ENCODE measurements at places on chromosomes 5 and 9.

DNA sequence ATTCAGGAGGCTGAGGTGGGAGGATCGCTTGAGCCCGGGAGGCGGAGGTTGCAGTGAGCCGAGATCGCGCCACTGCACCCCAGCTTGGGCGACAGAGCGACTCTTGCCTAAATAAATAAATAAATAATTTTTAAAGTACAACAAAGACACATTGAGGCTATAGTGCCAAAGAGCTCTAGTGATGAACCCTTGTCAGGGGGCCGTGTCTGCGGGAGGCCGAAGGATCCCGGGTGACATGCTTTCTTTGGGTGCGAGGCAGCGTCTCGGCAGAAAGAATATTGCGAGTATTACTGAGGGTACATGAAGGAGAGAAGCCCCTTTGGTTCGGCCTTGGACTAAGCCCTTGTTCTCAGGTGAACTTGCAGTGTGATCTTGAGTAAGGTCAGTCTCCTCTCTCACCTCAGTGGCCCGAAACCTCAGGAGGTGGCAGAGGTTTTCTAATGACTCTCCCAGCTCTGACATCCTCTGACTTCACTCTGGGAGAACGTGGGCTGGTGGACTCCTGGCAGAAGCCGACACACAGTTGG, 397 bp upstream of the RECK start:
- DNase-seq, result no peak

- no peak for DNase-seq
Observed at GRCh38 chr5:158736150-158736870, 363.4 kb downstream of the EBF1 start.

DNA sequence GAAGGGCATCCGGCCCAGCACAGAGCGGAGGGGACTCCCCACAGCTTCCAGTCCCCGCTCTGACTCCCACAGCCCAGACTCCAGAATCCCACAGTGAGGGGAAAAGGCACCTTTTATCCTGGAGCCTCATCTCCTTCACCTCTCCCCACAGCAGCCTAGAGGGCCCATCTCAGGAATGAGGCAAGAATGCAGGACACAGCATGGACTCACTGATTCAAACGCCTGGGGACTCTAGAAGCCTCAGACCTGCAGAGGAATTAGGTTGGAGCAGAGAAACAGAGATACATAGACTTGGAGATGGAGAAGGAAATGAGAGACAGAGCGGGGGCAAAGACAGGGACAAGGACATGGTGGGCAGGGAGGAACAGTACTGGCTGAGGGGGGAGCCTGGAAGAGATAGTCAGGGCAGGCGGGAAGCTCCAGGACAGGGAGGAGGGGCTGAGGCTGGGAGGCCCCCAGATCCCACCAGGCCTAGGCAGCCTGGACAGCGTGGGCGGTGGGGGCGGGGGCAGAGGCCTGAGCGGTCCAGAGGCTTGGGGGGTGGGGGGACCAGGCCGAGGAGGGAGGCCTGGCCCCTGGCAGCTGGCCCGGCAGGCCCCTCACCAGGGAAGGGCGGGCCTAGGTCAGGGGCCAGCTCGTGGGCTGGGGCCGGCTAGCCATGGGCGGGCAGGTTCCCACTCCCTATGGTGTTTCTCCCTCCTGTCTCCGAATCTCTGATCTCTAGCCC, 15.8 kb downstream of the CNTFR start:
- no peak for DNase-seq

DNA sequence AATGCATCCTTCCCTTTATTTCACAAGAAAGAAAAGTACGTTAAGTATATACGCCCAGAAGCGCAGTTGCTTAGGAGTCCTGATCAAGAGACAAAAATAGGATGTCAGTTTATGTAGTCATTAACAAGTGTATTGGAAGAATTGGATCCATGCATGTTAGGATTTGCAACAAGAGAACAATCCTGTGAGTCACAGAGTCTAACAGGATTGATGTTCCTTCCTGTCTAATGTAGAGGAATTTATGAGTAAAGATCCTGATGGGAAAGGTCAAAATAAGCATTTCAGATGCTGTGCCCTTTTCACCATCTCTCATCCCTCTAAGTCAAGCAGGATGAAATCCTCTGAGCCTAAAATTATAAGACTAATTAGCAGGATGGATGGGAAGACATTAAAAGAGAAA, 406.0 kb upstream of the GRIA1 start:
- no peak for DNase-seq

DNA sequence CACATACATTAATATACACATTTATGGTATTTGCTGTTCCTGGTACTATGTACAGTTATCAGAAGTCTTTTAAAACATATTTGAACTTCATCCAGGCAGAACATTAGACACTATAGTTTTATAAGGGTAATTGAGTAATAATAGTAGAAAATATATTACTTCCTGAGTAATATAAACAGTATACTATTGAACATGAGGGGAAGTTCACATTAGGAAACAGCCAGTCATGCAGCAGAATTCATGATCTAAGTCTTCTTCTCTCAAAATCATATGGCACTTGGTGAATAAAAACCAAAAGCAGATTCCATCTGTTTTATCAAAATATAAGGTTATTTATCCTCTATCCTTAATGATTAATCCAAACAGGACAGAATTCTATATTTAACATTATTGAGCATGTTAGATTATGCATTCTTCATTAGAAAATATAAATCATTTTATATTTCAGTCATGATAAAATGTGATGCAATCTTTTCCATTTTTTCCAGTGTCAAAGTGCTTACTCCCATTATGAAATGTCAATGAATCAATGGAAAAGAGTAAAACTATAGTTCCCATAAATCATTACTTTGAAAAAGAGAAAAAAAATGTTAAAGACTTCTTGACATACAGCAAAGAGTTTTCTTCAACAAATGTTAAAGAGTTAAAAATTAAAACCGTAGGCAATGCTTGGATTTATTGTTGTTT, 584.3 kb upstream of the TUSC1 start:
- DNase-seq, result no peak

GRCh38 chr5:14107536-14107935, 35.6 kb upstream of the TRIO start:
- DNase-seq, result no peak

- DNase-seq, result no peak
Observed at GRCh38 chr5:73232266-73233041, 59.5 kb downstream of the TMEM174 start.

DNA sequence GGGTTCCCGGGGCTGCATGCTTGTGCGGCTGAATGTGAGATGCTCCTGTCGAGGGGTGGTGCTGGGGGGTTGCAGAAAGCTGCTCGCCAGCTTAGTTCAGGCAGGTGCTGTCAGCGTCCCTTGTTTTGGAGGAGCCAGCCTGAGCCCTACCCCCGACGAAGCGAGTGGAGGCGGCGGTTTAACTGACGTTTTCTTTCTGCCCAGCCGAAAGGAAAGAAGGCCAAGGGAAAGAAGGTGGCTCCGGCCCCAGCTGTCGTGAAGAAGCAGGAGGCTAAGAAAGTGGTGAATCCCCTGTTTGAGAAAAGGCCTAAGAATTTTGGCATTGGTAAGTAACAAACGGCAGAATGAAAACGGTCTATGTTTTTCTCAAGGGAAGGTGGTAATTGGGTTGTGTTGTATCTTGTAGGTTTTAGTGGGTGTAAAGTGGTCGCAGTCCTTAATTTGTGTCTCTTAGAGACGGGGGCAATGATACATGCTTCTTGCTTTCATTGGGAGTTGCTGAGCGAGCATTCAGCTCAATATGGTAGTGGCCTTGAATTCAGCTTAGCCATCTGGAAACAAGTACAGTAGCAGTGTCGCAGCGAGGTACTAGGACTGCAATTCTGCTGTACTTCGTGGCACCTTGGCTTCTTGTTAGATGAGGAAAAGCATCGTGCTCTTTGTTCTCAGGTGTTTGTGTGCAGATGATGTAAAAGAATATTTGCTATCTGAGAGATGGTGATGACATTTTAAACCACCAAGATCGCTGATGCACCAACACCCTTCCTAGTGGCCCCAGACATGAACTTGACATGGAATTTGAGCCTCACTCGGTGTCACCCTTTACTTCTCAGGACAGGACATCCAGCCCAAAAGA, 928 bp downstream of the RPL7A start:
- no peak for DNase-seq

GRCh38 chr5:76007904-76008303, 75.3 kb upstream of the SV2C start:
- no peak for DNase-seq

GRCh38 chr5:71877511-71877910, 158.4 kb downstream of the CARTPT start:
- DNase-seq, result no peak

All from neuronal stem cell (in vitro differentiated cells).